ENCODE measurements at places on chromosomes 1 and 21.

- DNase-seq: no peak
These were observed 616.7 kb upstream of the PTBP2 start for GRCh38 chr1:96104906-96105305.

DNA sequence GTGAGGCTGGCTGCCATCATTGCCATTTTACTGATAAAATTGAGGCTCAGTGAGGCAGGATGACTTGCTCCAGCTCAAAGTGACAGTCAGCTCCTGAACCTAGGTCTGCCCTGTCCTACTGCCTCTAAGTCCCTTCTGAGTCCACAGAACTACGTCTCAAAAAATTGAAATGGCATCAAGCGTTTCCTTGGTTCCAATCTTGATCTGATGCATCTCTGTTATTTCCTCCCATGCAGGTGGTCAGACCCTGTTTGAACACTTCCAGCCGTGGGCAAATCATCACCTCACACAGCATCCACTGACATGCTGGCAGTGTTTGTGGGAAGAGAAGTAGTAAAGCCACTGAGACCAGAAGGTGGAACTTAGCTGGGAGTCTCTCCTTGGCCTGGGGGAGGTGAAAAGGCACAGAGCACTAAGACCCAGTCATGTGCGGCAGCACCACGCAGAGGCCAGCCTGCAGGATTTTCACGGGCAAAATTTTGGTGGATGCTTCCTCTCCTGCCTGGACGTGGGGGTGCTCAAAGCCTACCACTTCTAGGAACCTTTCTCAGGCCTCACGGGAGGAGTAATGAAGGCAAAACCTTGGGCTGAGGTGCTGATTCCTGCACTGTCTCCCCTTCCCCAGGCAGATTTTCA lies 7.8 kb upstream of the CPLANE2 start:
- no peak for DNase-seq

DNA sequence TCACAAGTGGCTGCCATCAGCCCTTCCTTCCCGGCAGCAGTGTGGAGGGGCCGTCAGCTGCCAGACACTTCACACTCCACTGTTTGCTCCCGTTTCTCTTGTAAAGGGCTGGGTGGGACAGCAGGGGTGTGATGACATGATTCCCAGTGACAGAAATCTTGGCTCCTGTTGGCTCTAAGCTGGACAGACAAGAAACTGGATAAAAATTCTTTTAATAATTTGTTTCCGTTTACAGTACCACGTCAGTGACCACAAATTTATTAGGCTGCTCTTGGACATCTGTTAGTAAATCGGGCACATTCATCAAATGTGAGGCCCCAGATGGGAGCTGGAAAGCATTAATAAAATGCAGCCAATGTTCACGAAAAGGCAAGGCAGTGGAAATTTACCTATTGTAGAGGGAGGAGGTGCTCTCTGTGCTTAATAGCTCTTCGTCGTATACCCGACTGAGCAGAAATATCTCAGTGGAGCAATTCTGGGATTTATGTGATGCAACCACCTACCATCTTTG lies 353.7 kb upstream of the GREM2 start:
- no peak for DNase-seq

DNA sequence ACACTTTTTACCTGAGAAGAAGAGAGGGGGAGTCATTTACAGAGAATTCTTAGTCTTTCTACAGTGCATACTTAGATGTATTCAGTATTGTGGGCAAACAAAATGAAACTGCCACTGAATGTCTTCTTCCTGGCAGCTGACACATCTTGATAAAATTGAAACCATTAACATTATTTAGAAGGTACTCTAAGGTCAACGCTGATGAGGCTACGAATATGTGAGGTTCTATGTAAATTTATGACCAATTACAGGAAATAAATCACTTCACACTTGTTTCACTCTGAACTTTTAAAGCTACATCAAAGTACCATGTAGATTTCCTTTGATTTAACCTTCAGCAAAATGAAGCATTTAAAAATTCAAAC lies 51.3 kb upstream of the GFI1 start:
- DNase-seq: no peak

DNA sequence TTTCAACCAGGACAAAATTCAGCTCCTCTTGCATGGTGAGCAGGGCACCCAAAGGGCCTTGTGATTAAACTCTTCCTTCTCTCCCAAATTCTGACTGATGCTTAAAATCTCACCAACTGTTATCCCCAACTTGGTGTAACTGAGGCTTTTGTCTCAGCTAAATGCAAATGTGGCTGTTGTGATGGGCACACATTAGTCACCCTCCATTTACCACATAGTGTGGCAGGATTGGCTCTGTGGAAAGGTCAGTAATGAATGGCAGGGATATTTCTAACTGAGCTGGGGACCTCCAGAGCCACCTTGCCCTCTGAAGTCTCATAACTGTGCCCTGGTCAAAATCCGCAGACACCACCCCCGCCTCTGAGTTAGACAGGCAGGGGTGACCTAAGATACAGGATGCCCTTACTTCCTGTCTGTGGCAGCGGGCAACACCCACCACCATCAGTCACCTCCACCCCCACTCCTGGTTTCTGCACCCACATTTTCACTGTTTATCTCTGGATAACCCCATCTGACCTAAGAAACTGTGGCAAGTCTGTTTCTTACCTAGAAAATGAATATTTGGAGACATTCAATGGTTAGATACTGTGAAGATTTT lies 25.4 kb upstream of the RGS16 start:
- DNase-seq: no peak

DNA sequence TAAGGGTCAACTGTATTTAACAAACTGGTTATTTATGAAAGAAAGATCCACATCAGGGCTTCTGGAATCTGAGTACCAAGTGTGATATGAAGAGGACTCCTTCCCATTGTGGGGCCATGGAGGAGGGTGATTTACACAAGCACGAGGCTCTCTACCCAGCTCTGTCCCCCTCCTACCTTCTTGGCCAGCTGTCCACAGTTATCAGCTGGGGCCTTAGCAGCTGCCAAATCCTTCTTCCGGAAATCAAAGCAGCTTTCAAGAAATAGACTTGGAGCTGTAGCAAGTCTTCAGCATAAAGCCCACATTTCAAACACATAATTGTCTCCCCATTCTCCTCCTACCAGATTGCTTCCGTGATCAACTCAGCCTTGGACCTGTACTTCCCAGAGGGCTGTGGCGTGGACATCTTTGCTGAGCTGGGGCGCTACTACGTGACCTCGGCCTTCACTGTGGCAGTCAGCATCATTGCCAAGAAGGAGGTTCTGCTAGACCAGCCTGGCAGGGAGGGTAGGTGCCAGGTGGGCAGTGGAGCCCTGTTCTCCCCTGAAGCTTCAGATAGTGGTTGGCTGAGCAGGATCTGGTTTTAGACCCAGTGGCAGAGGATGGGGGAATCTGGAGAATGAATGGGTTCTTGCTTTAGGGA lies 15.5 kb downstream of the AZIN2 start:
- no peak for DNase-seq

DNA sequence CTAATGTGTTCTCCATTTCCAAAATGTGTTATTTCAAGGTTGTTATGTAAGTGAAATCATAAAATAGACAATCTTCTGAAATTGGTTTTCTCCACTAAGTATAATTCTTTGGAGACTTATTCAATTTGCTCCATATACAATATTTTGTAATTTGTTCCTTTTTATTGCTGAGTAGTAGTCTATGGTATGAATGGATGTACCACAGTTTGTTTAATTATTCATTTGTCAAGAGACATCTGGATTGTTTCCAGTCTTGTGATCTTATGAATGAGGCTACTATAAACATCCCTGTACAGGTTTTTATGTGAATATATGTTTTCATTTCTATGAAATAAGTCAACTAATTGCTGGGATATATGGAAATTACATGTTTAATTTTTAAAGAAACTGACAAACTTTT lies 652.6 kb upstream of the PLXNA2 start:
- no peak for DNase-seq

GRCh38 chr1:106717591-106717990 lies 338.9 kb upstream of the PRMT6 start:
- no peak for DNase-seq

DNA sequence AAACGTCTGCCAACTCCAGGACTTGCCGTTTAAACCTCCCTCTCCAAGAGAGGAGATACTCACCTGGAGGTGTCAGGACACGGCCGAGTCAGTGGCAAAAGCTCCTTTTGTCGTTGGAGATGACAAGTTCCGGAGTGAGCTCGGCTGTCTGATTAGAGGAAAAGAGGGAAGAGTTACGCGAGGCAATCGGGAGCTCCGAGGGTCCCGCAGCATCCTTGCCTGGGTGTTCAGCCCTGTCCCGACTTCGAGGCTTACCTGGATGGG lies 497 bp downstream of the ID3 start:
- no peak for DNase-seq

DNA sequence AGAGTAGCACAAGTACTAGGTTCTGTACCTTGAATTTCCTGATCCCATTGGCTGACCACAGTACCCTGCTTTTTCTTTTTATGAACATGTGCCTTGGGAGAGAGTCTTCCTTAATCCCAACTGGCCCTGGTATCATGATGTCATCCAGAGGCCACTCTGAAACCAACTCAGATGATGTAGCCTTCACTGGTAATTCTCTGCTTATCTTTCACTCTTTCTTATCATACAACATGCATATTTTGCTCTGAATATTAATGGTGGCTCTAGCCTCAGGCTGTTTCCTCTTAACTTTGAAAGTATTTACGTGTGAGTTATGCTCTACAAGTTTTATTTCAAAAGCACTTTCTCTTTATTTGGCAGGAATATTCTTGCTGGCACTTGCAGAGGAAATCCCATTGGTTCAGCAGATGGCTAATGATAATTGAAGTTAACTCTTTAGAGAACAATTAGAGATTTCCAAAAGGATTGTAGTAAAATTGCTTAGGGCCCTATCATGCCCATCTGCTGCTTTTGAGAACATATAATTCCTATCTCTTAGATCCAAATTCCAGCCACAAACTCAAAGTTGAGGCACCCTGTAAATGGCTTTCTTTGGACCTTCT lies 86.1 kb downstream of the PTGER3 start:
- DNase-seq: no peak

DNA sequence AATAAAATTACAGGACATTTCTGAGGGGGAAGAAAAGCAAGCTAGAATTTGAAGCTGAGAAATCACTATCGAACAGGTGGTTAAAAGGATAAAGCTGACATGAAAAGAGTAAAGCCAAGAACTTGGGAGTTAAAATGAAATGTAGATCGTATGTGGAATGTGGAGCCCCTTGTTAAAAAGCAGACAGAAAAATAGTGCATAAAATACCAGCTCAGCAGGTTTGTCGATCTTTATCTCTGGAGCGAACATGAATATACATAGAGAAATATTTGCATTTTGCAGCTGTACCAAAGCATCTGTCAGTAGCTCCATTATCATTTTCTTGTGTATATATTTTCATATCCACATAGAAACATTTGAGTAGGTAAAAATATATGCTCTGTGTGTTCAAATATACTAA lies 73.6 kb upstream of the CDC42BPA start:
- DNase-seq: no peak

GRCh38 chr1:109091839-109092193 lies 1.3 kb downstream of the TMEM167B start:
- DNase-seq: no peak

- no peak for DNase-seq
These were observed 35.1 kb downstream of the UAP1 start for GRCh38 chr1:162596514-162597170.

GRCh38 chr1:97505816-97506215 lies 415.0 kb downstream of the DPYD start:
- no peak for DNase-seq

GRCh38 chr21:36849461-36850105 lies 116.9 kb downstream of the HLCS start:
- no peak for DNase-seq

DNA sequence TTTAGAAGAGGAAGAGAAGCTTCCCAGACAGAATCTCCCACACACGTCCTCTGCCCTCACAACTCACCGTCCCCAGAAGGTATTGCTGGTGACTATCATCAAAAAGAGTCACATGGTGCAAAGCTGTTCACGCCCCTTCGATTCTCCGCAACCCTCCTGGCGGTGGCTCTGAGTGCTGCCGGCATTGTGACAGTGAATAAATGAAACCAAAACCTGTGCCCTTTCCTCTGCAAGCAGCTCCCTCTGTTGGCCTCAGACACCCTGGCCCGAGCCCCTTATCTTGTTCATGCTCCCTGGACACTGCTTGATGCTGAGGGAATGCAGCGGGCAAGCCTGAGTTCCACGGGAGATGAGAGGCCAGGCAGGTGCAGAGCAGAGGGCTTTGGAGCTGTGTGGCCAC lies 510.3 kb downstream of the NPHP4 start:
- no peak for DNase-seq

DNA sequence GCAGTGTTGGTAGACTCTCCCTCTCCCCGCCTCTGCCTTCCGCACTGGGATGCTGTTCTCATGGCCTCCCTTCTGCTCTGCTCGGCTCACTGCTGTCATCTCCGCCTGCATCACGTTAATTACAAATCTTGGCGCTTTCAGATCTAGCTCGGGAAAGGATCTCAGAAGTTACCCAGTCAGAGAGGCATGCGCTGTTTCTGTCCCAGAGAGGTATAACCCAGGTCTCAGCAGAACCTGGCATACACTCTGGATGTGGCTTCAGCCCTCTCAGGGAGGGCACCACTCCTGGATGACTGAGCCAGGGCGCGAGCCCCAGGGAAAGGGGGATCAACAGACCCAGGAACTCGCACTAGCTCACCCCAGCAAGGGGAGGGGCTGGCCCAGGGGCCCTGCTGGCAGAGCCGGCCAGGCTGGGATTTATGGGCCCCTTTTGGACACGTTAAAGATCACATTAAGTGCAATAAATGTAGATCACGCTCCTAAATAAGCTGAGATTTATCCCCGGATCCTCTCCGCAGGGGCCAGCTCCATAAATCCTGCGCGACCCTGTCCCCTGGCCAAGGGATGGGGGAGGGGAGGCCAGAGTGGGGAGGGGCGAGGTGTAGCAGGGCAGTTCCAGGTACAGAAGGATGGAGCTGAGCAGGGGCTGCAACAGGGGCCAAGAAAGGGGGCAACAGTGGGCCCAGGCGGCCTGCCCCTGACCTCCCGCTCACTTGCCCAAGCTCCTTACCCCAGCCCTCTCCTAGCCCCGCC lies 101.3 kb upstream of the ZBTB40 start:
- DNase-seq: no peak

GRCh38 chr21:45460611-45461368 lies 55.8 kb downstream of the COL18A1 start:
- DNase-seq: peak; percentile 73

GRCh38 chr1:94068999-94069918 lies 51.7 kb downstream of the ABCA4 start:
- no peak for DNase-seq

DNA sequence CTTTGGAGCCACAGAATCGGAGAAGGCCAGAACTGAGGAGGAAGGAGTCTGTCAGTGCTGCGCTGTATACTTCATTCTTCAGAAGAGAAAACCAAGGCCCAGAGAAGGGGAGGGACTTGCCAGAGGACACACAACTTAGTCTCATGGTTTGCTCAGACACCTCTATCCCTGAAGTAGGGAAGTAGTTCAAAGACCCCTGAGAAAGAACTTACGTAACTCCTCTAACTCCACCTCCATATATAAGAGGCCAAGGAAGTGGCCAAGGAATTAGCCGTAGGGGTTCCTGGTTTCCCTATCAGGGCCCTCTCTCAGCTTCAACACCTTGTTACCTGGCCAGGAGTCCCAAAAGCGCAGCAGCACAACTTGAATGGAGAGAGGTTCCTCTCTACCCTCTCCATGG lies 580 bp upstream of the NECTIN4 start:
- no peak for DNase-seq
